GM12864 (cell line): ENCODE measurements at places on chromosomes 7 and 10.
A peak's percentile ranks its signal among the peaks of the same experiment; 100 is the strongest.

GRCh38 chr10:70504521-70505358 is 26.2 kb downstream of the PALD1 start:
- DNase-seq: no peak

DNA sequence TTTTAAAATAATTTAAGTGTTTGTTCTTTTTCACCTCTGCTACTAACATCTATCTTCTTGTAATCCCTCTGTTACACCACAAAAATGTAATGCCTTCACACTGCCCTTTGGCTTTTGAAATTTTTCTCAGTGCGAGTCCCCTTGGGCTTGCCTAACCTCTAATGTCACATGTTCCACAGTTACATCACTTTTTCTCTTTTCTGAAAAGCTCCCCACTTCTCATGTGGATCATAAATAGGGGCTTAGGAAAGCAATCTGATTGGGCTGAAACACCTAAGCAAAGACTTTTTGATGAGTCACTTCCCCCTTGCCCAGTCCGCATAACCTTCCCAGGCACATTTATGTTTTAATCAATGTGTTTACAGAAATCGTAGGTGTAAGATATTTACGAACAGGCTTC is 288.2 kb downstream of the IPMK start:
- DNase-seq: no peak

GRCh38 chr10:60943316-60944057 is 498 bp downstream of the RHOBTB1 start:
- DNase-seq: no peak

- DNase-seq: no peak
Observed at GRCh38 chr7:142463401-142463850, 205.6 kb upstream of the PRSS58 start.

- no peak for DNase-seq
Observed at GRCh38 chr10:131795761-131796160, 105.0 kb upstream of the PPP2R2D start.

DNA sequence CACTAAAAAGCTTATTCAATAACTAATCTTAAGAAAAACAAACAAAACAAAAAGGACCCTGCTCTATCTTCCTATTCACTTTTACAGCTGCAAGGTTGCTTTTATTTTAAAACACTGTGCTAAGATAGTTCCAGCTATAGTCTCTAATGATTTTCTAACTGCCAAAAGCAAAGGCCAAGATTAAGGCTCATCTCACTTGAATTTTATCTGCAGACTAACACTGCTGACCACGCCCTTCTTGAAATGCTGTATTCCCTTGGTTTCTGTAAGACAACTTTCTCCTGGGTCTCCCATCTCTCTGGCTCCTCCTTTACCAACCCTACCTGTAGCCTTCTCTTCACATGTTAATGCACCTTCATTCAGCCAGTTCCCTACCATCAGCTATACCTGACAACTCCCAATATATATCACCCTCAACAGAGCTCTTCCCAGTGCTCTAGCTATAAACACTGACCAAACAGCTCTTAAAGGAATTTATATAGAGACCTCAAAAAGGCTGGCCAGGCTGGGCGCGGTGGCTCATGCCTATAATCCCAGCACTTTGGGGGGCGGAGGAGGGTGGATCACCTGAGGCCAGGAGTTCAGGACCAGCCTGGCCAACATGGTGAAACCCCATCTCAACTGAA is 11.7 kb downstream of the SRPK2 start:
- no peak for DNase-seq

- no peak for DNase-seq
Observed at GRCh38 chr10:100518761-100519241, 860 bp downstream of the SEC31B start.

DNA sequence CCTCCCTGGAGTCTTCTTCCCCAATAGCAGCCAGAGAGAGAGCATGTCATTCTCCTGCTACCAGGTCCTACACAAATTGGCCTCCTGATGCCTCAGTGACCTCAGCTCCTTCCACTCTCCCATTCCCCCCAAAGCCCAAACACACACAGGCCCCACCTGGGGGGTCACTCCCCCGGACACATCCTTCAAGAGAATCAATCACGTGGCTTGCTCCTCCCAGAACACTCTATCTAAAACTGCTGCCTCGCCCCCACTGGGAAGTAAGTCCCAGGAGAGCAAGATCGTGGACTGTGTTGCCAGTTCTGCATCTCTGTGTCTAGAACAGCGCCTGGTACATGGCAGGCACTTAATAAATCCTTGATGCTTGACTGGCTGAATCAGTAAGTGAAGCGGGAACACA is 2.5 kb upstream of the HSPA12A start:
- DNase-seq: no peak

- DNase-seq: no peak
Observed at GRCh38 chr10:12376211-12376610, 26.9 kb downstream of the CAMK1D start.

DNA sequence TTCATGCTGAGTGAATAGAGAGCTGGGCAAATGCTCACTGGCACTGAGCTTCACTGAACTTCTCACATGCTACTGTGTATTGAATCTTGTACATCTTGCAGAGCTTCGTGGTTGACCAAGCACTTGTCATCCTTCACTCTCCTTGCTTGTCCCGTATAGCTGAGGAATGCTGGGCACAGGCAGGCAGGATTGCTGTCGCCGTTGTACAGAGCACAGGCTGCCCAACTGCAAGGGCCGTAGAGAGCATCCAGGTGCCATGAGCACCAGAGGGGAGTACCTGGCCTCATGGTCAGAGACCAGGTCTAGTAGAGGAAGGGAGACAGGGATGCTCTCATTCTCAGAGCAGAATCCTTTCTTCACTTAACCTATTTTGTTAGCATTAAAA is 99.8 kb upstream of the RET start:
- DNase-seq: no peak

- DNase-seq: no peak
Observed at GRCh38 chr7:144854839-144855424, 19.1 kb upstream of the TPK1 start.

DNA sequence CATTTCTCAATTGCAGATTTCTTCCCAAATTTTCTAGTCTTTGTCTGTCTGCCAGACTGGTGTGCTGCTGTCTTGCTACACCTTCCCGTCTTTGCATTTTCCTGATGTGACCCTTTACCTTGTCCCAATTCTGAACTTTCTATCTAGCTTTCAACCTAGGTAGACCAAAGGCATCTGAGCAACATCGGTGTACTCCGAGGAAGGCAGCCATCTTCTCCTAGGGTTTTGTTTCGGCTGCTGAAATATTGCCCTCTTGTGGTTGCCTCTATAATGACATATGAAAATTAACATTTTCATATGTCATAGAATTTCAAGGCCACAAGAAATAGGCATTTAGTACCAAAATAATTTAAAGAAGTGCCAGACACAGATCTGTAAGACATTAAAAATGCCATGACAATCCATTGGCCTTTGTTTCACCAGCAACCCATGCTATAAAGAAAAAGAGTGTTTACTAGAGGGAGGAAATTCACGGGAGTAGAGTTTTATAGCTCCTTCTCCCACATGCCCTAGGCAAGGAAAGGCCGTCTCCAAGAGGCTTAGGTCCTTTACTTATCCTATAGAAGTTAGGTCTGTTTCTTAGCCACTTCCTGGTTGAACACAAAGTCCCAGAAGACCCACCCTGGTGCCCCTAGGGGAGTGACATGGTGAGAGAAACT is 23.4 kb downstream of the OR9A2 start:
- DNase-seq: peak; percentile 16

GRCh38 chr10:71067098-71067740 is 145.2 kb upstream of the UNC5B start:
- no peak for DNase-seq

GRCh38 chr7:158609313-158609974 is 21.8 kb upstream of the PTPRN2 start:
- DNase-seq: no peak

DNA sequence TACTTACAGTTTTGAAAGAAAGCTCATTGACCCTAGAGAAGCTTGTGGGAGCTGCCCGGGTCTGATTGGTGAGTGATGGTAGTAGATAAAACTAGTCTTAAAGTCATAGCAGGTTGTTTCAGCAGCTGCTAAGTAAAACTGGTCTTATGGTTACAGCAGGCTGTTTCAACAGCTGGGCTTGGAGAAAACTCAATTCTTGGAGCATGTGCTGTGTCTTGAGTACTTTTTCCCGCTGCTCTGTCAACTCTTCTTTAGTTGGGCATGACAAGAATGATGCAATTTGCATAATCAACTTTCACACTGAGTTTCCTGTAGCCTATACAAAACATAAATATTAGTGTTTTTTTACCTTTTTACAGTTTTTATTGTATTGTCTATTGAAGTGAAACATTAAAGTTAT is 707.9 kb downstream of the AUTS2 start:
- DNase-seq: no peak

GRCh38 chr10:37275216-37275777 is 149.9 kb downstream of the ANKRD30A start:
- DNase-seq: no peak

- peak; percentile 47 for DNase-seq
Observed at GRCh38 chr7:23544913-23545354, 13.2 kb upstream of the TRA2A start.

- DNase-seq: no peak
Observed at GRCh38 chr10:125035588-125036295, 93.8 kb downstream of the ZRANB1 start.

GRCh38 chr10:7817576-7817975 is 729 bp upstream of the TAF3 start:
- no peak for DNase-seq

GRCh38 chr10:26095781-26096180 is 120.8 kb upstream of the GAD2 start:
- no peak for DNase-seq

GRCh38 chr7:71132127-71132376 is at the start of gene GALNT17:
Gene GALNT17, plus strand, starts transcription at chr7:71132144.
- DNase-seq: no peak

DNA sequence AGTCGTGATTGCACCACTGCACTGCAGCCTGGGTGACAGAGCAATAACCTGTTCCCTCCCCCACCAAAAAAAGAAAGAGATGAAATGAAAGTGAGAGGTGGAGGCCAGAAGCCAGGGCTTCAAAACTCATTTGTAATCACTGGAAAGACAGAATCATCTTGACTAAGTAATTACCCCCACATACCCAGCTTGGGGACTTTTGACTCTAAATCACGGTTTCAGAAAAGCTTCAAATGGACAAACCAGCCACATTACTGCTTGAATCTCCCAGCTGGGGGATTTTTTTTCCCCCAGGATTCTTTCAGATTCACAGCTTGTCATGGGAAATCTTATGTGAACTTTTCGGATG is 361.0 kb downstream of the FRMD4A start:
- no peak for DNase-seq

DNA sequence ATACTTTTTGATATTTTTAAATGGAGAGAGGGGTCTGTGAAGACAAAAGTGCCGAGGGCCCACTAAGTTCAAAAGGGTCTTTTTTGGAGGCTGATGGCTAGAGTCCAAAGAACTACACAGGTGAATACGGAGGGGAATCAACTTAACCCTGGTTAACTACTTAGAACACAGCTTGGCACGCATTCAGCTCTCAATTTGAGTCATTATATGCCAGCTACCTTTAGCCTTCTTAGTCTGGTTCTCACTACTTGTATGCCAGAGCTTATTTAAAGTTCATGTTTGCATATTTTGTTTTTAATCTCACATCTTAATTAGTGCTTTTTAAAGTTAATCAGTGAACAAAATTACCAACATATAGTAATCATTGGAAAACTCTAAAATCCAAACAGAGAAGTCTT is 80.8 kb downstream of the VWDE start:
- DNase-seq: peak; percentile 3

DNA sequence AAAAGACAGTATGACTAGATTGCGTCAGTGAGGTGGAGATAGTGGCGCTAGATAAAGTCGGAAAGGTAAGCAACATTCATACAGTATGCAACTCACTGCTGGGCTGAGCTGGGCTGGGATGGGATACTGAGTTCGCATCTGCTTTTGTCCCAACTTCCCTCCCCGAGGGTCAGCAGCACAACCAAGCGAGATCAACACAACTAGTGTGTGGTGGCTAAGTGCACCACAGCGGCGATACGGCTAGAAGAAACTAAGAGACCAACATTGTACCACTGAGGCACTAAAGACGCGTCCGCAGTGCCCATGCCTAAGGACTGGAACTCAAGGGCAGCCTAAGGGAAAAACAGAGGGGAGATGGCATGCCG is 467 bp downstream of the EXOSC1 start:
- DNase-seq: no peak
